ENCODE measurements at places on chromosomes 13 and 19.
A peak's percentile ranks its signal among the peaks of the same experiment; 100 is the strongest.

- DNase-seq, result no peak
These were observed 18.6 kb upstream of the RASA3 start for GRCh38 chr13:114151031-114151430.

- DNase-seq, result no peak
These were observed 33.4 kb downstream of the PEPD start for GRCh38 chr19:33487901-33488800.

DNA sequence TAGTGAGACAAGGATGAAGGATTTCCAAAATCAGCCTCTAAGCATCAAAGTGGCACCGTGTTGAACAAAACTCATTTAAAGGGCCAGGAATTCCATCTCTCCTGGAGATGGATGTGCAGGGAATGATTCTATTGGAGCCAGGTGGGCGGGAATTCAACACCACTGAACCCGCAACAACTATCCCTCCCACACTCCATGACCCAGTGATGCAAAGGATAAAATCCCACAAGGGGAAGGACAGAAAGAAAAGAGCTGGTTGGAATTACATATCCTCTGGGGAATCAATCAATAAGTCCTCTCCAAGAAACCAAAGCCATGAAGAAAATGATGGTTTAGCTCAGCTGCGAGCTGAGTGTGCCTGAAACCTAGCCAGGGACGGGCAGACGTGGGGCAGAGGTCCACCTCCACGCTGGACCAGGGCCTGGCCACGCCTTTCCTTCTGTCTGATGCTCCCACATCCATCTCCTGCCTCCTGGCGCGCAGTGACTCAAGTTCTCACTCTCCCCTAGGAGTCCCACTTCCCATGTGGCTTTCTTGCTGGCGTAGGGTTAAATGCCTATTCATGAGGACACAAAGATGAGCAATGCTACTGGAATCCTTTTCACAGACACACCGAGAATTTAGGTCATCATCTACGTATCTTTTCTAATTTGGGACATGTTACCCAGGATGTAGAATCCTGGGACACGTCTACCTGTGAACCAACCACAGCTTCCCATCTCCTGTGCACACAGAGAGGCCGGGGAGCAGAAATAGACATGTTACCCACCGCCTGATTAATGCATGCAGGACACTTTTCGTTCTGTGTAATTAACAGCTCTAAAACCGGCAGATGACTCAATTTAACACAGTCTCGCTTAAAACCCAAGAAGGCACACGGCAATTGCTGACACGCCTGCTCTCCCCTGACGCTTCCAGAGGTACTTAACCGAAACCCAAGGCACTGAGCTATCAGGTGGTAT lies 48.6 kb downstream of the PEPD start:
- DNase-seq, result no peak

DNA sequence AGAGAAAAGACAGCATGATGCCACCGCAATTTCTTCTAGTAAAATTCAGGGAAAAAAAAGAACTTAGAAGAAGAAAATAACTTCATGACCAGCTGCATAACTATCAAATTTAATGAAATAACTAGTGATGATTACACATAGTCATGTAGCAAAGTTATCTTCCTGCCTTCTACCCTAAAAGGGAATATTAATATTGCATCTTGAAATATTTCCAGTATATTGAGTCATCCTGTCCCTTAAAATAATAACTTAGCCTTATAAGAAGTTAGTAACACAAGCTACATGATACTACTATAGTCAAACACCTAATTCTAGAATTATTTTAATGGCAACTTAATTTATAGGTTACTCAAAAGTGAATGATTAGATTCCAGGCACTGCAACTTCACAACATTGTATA lies 289.2 kb downstream of the KLF12 start:
- no peak for DNase-seq

- DNase-seq, result no peak
These were observed 42.5 kb downstream of the ARHGEF18 start for GRCh38 chr19:7391218-7391670.

GRCh38 chr19:38209152-38209551 lies 14.9 kb downstream of the DPF1 start:
- DNase-seq, result no peak

GRCh38 chr13:49681842-49682435 lies 9.3 kb downstream of the EBPL start:
- peak; percentile 72 for DNase-seq

- no peak for DNase-seq
These were observed 233.3 kb upstream of the NBEA start for GRCh38 chr13:34708566-34709313.

DNA sequence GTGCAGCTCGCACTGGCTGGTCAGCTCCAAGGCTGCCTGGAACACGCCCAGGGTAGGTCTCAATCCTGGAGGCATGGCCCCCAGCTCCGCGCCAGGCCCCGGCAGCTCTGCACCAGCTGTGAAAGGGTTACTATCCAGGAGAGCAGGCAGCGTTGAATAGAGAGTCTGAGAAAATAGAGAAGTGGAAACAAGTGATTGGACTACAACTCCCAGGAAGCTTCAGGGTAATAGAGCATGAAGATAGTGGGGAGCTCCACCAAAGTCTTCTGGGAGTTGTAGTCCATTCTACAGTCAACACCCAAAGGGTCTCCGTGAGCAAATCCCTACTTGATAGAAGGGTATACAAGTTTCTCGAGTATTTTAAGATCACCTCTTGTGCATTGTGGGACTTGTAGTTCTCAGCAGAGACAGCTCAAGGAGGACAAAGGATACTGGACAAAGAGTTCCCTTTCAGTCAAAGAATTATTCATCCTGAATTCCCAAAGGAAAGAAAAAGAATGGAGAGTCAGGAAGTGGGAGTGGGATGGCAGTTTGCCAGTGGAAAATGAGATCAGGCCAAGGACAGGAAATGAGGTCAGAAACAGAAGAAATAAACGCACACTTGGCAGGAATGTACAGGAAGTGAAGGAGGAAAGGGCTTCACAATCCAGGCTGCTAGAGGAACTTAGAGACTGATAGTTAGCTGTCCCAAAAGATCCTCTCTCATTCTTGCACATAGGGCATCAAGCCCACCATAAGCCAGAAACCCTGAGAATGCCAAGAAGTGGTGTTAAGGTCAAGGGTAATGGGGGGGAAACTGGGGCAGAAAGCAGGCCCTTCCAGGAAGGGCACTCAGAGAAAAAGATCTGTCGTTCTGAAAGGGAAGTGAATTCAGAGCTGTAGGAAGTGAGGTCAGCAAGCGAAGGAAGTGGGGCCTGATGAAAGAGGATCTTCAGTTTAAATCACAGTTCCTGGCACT lies 5.5 kb upstream of the MAMSTR start:
- DNase-seq, result peak; percentile 45

- DNase-seq, result no peak
These were observed 998 bp downstream of the NFKBIB start for GRCh38 chr19:38900743-38901190.
